ENCODE measurements at places on chromosomes 6 and 20.

GRCh38 chr6:12208190-12208589 lies 82.0 kb upstream of the EDN1 start:
- DNase-seq, result no peak

- no peak for DNase-seq
Measured at GRCh38 chr6:121694801-121695251, 259.4 kb downstream of the GJA1 start.

DNA sequence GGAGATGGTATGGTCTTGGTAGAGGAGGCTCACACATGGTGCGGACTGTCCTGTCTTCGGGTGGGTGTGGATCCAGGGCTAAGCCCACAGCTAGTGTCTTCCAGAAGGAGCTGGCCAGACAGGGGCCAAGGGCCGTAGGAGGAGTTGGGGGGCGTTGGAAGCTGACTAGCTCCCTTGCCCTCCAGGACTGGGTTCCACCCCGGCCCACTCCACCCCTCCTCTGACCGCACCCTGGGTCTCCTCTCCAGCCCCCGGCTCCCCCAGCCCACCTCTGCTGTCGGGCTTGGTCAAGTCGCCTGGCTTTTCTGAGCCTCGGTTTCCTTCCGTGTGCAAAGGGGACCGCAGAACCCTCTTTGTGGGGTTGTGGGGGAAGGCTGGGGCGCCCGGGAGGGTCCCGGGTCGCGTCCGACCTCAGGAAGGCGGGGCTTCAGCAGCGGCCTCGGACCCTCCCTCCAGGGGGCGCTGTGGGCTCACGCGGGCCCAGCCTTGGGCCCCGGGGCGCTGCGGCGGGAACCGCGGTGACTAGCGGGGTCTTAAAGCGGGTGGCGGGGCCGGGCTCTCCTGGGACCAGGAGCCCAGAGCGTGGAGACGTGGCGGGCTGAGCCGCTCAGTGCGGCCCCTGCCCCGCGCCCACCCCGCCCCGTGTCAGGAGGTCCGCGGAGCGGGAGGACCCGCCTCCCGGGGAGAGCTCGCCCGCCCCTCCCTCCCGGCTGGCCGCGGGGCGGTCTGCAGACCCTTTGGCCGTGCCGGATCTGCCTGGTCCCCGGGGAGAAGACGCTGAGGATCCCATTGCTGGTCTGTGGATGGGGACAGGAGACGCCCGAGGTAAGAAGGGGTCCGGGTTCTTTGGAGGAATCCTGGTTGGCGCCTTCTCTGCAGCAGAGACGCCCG lies 5.4 kb downstream of the NPBWR2 start:
- peak; percentile 79 for DNase-seq

DNA sequence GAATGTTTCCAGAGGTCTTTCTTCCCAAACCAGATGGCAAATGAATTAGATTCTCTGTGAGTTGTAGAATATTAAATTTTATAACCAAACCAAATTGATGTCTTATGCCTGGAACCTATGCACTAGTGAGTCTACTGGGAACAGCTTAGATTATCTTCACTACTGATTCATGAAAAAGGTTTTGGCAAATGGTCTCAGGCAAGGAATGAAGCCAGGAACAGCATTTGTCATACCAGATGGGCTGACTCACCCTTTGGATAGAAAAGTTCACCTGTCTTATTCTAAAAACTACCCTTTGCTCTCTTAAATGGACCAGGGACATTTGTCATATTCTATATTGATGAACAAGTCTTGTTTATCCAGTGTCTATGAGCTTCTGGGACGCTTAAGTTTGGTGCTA lies 135.4 kb upstream of the ECI2 start:
- DNase-seq, result no peak

- no peak for DNase-seq
Measured at GRCh38 chr20:62359043-62359490, 8.0 kb downstream of the LAMA5 start.

GRCh38 chr6:27980111-27980510 lies 23.1 kb downstream of the OR2B6 start:
- DNase-seq, result no peak

- DNase-seq, result no peak
Measured at GRCh38 chr6:35850208-35850607, 45.1 kb downstream of the LHFPL5 start.

DNA sequence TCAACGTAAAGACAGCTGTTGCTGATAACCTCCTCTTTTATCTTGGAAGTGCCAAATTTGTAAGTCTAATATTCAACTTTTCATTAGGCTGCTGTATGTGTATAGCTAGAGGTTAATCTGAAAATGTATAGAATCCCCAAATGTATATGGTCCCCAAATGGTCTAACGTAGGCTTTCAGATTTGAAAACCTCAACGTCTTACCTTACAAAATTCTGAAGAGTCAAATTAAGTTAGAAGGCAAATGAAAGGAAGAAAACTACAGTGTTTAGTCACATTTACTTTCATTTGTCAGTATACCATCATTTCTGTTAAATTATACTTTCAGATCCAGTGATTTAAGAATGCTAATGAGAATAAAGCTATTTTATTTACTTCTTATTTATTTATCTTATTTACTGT lies 256.9 kb downstream of the ARHGAP18 start:
- DNase-seq, result no peak

GRCh38 chr6:104887350-104887749 lies 27.6 kb upstream of the HACE1 start:
- peak; percentile 7 for DNase-seq

GRCh38 chr20:63711085-63711645 lies 3.3 kb downstream of the ZGPAT start:
- no peak for DNase-seq

- no peak for DNase-seq
Measured at GRCh38 chr6:54029187-54029586, 82.1 kb upstream of the MLIP start.

GRCh38 chr6:149985481-149985937 lies 21.8 kb downstream of the ULBP1 start:
- no peak for DNase-seq

DNA sequence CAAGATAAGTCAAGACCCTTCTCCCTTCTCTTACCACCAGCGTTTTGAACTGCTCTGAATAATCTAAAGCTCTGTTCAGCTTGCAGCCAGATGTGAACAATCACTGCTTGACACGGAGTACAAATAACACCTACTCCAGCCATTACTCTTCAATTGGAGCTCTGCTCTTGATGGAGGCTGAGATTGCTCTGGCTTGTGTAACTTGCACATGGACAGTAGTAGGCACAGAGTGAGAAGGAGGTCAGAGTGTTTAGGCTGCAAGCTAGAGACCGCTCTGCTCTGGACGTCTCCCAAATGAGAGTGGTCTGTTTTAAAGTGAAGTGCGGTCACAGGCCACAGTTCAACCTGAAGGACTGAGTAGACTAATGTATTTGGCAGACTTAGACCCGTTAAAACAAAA lies 158.3 kb downstream of the HDGFL1 start:
- DNase-seq, result no peak

GRCh38 chr6:142659661-142660060 lies 285.3 kb downstream of the HIVEP2 start:
- DNase-seq, result no peak

- no peak for DNase-seq
Measured at GRCh38 chr6:131059486-131059885, 3.6 kb downstream of the EPB41L2 start.

GRCh38 chr6:127897484-127897883 lies 3.4 kb downstream of the THEMIS start:
- DNase-seq, result no peak

DNA sequence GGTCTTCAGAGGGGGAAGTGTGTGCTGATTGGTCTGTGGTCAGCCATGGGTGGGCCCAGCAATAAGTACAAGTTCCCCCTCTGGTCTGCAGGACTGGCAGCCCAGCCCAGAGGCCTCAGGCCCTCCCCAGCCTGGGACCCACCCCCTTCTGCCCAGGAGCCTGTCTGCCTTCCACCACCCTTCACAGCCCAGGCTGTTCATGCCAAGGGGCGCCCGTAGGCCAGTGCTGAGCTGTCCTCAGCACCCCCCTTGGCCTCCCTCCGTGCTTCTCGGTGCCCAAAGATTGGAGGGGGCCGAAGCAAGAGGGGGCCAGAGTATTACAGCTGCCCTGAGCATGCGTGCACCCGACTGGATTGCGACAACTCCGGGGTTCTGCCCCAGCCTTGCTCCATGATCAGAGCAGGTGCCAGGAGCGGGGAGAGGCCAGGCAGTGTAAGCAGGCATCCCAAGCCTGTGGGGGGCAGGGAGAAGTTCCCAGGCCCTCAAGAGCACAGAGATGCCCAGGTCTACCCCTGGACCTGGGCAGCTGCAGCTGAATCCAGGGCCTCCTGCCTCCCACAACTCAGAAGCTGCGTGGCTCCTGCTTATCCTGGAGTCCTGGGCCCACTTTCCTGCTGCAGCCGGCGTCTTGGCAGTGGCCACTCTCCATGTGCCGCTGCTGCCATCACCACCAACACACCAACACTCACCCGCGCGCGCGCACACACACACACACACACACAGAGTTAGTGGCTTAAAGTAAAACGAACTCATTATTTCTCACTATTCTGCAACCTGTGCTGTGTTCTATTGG lies 33.3 kb downstream of the CST9L start:
- DNase-seq, result no peak

- no peak for DNase-seq
Measured at GRCh38 chr6:107108201-107108890, 7.0 kb downstream of the BEND3 start.

DNA sequence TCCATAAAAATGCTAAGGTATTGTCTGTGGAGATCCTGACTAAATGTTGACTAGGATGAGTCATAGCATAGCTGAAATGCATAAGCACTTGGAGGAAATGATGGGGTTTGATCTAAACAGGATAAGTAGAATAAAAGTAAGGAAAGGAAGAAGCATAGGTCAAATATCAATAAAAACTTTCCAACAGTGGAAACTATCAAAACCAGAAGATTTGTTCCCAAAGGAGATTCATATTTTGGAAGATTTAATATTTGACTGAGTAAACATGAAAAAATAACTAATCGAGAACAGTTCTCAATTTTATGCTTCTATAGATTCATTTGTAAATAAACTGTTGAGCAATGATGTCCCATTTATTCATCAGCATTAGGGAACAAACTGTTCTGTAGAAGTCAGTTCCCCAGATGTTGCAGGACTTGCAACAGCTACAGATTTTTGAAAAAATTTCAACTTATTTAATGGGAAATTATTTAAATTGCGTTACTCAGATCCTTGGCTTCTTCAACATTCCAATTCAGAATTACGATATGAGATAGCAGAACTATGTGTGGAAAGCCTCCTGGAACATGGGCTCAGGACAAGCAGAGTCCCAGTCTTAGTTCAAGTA lies 133.7 kb upstream of the TBX18 start:
- no peak for DNase-seq

- peak; percentile 9 for DNase-seq
Measured at GRCh38 chr6:105495515-105495914, 92.6 kb upstream of the PREP start.

GRCh38 chr6:54722328-54722727 lies 124.2 kb upstream of the FAM83B start:
- no peak for DNase-seq

- DNase-seq, result no peak
Measured at GRCh38 chr6:33761581-33761921, 14.8 kb upstream of the IP6K3 start.

GRCh38 chr6:168116975-168117899 lies 38.2 kb upstream of the FRMD1 start:
- no peak for DNase-seq

GRCh38 chr6:37689381-37689780 lies 8.3 kb downstream of the MDGA1 start:
- DNase-seq, result no peak

- no peak for DNase-seq
Measured at GRCh38 chr6:21357262-21357661, 236.3 kb upstream of the SOX4 start.

DNA sequence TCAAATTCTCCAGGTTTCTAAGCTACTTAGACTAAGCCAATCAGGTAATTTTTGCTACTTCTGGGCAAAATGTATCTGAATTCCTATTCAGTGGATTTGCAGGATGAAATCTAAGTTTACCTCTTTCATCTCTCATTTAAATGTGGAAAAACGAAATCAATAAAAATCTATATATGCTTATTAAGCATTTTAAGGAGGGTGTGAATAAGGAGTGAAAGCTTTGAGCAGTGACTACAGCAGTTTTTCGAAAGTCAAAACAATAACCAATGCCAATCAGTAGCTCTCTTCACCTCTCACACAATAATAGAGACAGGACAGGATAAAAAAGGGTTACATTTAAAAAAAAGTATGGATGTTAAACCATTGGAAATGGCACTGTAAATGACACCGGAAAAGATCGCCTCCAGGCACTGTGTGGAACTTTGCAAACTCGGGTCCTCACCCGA lies 476 bp upstream of the BCKDHB start:
- no peak for DNase-seq

GRCh38 chr6:73695619-73696421 lies at the start of gene CD109:
CD109 (plus strand) TSS chr6:73696203; CDS start chr6:73696216, 13 bp downstream.
- peak; percentile 86 for DNase-seq

DNA sequence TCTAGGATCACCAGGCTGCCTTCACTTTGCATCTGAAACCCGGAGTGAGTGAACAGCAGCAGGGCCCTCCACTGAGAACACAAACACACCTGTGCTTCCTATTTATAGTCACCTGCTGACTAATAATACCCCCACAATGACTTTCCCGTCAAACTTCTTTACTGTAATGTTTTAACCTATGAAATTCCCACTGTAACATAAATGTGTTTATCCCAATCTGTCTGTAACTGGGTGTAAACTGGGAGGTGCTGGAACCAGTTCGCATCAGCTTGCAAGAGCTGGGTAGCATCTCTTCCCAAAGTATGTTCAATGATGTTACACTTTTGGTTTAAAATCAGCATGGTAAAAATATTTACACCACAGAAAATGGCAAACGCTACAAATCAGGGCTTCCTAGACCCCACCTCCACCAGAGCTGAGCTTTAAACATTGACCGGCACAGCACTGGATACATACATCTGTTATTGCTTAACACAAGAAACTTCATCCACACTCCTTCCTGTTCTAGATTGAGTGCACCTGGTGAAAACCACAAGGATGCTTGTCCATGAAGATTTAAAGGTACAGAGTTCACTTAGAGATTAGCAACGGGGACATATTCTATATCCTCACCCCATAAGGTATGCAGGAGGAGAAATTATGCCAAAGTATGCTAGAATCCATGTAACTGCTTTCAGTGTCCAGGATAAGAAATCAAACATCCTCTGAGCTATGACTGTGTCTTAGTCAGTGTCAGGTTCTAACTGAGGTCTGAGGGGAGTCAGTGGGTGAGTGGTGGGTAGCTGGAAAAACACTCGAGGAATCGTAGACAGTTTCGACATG lies 79.0 kb downstream of the ALDH8A1 start:
- DNase-seq, result no peak

- DNase-seq, result no peak
Measured at GRCh38 chr20:62598761-62599194, 43.5 kb upstream of the SLCO4A1 start.

DNA sequence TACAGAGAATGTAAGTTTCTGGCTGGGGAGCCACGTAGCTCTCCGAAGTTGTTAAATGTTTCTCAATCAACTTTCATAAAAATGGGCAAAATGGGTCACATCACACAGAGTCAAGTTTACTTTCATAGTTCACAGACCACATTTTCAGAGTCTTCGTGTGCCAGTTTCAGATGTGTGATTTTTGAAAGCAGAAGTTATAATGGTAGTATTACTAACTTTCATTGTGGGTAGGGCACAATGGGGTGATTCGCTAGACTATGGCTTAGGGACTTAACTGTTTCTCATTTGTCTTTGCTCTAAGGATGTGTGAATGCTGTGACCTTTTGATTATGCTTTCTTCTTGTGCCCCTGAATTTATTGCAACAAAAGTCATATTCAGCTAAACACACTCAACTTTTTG lies 109.0 kb upstream of the SUPT3H start:
- peak; percentile 55 for DNase-seq

Measured in activated CD8-positive, alpha-beta T cell treated with anti-CD3 and anti-CD28 coated beads for 36 hours (primary cell).